ENCODE measurements at places on chromosomes 5 and 9. TPM values are rescaled to one million over a fixed set of nuclear protein-coding genes. Genes with fewer than 3 reads are reported as not detected.

Gene SEMA4D
- 0.66 TPM for total RNA-seq

Gene SEMA6A
- total RNA-seq, result 0.66 TPM

Gene ARHGEF37
- total RNA-seq, result 2.2 TPM

Gene WNT8A
- total RNA-seq, result not detected

Gene TMEM38B
- total RNA-seq, result 24.3 TPM

Gene MVB12B
- total RNA-seq, result 3.8 TPM

Gene FOXD4L4
- total RNA-seq, result 0.29 TPM

Gene IFNA2
- total RNA-seq, result not detected

Gene TUBB4B
- 205 TPM for total RNA-seq

Gene ZDHHC11B
- 0.29 TPM for total RNA-seq

Gene CDH12
- total RNA-seq, result not detected

Gene ACOT12
- 2.2 TPM for total RNA-seq

Gene GMCL2
- not detected for total RNA-seq

Gene ASS1
- 225 TPM for total RNA-seq

Gene SPINK1
- not detected for total RNA-seq

Gene C9orf50
- total RNA-seq, result 0.44 TPM

Gene PKD2L2
- total RNA-seq, result not detected

Gene SLC45A2
- not detected for total RNA-seq

Gene CCDC192
- total RNA-seq, result not detected

Gene ZNF366
- not detected for total RNA-seq

Gene CCNI2
- total RNA-seq, result not detected

Gene FST
- total RNA-seq, result 73.6 TPM

Gene OTP
- not detected for total RNA-seq

Gene INSYN2B
- total RNA-seq, result 14.6 TPM

Gene SRA1
- 44.9 TPM for total RNA-seq

Gene ZNF462
- 17.0 TPM for total RNA-seq

Gene C5orf52
- not detected for total RNA-seq

Gene SHISAL2B
- total RNA-seq, result not detected

Gene SLC6A7
- not detected for total RNA-seq

Gene KIF20A
- 12.2 TPM for total RNA-seq

Gene CKMT2
- total RNA-seq, result 11.2 TPM

Gene OR13J1
- not detected for total RNA-seq

Gene LRRC26
- total RNA-seq, result not detected

Gene PRR7
- 2.9 TPM for total RNA-seq

Gene LURAP1L
- 63.7 TPM for total RNA-seq

Gene TXNDC8
- total RNA-seq, result not detected

Gene IFNA21
- total RNA-seq, result not detected

Gene PCDHGC5
- 8.1 TPM for total RNA-seq

Gene MEIKIN
- not detected for total RNA-seq

Gene PRRC2B
- total RNA-seq, result 79.9 TPM

Gene MARCHF11
- not detected for total RNA-seq

Gene SOHLH1
- total RNA-seq, result not detected
